Ascending aorta (tissue), 2 donors: ENCODE measurements at places on chromosomes 3 and 15.
A peak's percentile ranks its signal among the peaks of the same experiment; 100 is the strongest.

- DNase-seq = no peak
Observed at GRCh38 chr3:192929755-192930547, 12.3 kb upstream of the MB21D2 start.

DNA sequence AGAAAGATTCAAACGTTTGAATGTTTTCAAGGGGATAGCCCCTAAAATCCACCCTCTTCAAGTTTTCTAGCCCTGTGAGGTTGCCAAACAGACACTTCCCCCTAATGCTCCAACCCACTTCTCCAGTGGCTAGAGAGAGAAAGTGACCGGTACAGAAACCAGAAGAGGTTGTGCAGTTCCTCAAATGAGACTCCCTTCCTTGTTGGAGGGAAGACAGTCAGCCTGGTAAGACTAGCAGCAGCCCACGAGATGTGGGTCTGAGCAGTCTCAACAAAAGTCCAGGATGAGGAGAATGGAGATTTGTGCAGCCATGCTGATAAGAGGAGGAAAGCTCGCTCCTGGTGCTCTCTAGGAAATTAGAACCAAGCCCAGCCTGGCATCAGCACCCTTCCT is 222.8 kb upstream of the TPRG1 start:
- DNase-seq = no peak

GRCh38 chr15:82043130-82043673 is 2.6 kb downstream of the MEX3B start:
- DNase-seq = no peak

- DNase-seq = no peak
Observed at GRCh38 chr3:51718547-51719409, 11.9 kb downstream of the GRM2 start.

DNA sequence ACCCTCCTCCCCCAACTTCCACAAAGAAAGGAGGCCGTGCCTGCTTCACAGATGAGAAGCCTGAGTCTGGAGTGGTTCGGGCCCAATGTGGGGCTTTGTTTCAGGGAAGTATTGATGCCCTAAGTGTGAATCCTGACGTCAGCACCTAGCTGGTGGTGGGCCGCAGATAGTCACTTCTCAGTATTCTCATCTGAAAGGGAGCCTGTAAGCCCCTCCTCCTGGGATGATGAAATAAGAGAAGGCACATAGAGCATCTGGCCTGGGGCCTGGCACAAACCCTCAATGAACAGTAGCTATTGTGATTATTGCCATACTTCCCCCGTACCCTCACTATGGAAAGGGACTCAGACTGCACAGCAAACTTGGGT is 24.8 kb downstream of the LINGO1 start:
- no peak for DNase-seq

DNA sequence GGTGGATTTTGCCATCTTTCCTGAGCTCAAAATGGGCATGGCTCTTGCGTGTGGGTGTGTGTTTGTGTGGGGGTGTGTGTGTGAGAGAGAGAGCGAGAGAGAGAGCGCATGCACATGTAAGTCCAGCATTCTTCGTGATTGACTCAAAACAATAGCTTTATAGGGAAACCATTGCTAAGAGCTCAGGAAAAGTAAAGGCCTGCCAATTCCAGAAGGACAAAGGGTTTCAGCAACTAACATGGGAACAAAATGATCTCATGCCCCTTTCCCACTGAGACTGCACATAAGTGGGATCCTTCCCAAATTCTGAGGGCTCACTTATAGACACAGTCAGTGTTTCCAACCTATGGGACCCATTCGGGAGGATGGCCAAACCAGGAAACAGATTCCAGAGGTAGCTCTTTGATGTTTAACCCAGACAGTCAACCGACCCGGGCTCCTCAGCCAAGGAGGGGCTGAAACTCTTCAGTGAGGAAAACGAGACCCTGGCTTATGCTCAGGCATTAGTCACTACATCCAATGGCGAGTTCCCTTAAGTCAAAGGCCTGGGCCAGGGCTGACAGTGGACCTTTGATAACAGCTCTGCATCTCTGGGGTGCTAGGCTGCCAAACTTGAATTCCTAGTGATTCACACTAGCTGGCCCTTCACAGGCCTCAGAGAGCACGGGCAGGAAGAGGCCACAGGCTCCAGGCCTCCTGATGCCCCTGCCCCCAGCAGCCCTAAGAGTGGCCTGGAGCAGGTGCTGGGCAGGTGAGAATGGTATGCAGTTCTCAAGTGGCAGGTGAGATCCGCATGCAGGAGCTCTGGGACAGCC is 305.0 kb upstream of the C2CD4B start:
- no peak for DNase-seq

- DNase-seq = no peak
Observed at GRCh38 chr3:156750874-156751245, 75.3 kb upstream of the LEKR1 start.

GRCh38 chr15:58840048-58840447 is 68.9 kb downstream of the MINDY2 start:
- DNase-seq = no peak

DNA sequence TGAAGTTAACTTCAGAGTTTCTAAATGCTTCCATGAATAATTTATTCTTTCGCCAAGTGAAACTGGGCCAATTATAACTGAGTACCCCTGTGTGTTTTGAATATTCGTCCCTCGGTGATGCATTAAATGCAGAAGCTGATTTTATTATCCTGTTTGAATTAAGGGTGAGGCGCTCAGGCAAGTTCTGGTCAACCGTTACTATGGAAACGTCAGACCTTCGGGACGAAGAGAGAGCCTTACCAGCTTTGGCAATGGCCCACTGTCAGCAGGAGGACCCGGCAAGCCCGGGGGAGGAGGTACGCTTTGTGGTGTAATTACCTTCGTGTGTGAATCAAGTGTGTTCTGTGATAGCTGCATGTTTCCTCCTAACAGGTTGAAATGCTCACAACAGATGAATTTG is 239.8 kb downstream of the ITPR1 start:
- DNase-seq = peak; percentile 50

- DNase-seq = no peak
Observed at GRCh38 chr3:65493938-65494337, 544.8 kb downstream of the MAGI1 start.

GRCh38 chr3:102114264-102114979 is 265.1 kb downstream of the NFKBIZ start:
- no peak for DNase-seq

DNA sequence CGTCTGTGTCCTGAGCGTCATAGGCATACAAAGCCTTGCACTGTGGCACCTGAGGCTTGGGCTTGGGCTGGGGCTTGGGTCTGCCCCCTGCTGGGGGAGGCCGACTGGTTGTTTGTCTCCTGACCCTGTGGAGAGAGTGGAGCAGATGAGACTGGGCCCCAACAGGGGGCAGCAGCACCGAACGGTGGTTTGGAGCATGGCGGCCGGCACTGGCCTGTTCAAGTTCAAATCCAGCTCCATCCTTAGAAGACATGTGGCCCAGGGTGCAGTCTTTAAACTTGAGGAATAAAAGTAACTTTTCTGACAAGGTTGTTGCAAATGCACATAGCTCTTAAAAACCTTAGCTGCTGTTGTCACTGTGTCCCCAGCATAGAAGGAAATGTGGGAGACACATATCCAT is 33.3 kb downstream of the CCNB2 start:
- DNase-seq = no peak

GRCh38 chr3:25594007-25594502 is 70.7 kb downstream of the TOP2B start:
- no peak for DNase-seq

- no peak for DNase-seq
Observed at GRCh38 chr15:59553879-59554735, 57.5 kb upstream of the GCNT3 start.

- DNase-seq = no peak
Observed at GRCh38 chr3:96488708-96489107, 325.7 kb upstream of the EPHA6 start.

- DNase-seq = no peak
Observed at GRCh38 chr3:182393830-182394367, 399.4 kb upstream of the ATP11B start.

DNA sequence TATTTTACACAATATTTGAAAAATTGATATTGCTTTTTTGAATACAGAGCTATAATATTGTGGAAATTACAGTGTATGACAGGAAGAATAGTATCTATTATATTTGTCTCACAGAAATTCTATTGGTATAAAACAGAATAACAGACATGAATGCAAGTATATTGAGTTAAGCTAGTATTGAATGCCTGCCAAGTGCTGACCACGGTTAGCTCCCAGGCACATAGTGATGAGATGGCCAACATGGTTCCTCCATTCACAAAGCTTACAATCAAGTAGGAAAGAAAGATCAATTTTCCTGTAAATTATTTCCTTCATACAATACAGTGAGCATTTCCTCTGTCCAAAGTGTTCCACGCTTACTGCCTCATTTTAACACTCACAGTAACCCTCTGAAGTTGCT is 67.6 kb downstream of the TP63 start:
- DNase-seq = no peak

- DNase-seq = peak; percentile 79
Observed at GRCh38 chr3:172522871-172523818, at the start of gene TNFSF10. Gene TNFSF10 (minus strand): TSS chr3:172523430. CDS start chr3:172523384, 46 bp downstream.

- no peak for DNase-seq
Observed at GRCh38 chr3:140022066-140022770, 87.2 kb downstream of the CLSTN2 start.

DNA sequence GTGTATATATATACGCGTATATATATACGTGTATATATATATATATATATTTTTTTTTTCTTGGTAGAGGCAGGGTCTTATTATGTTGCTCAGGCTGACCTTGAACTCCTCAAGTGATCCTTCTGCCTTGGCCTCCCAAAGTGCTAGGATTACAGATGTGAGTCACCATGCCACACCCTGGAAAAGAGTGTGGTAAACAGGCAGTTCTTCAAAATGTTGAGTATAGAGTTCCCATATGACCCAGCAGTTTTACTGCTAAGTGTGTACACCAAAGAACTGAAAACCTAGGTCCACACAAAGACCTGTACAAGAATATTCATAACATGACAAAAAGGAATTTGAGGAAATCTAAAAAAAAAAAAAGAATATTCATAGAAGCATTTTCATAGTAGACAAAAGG is 71.8 kb upstream of the GCNT3 start:
- DNase-seq = no peak

GRCh38 chr3:100151024-100151707 is 36.9 kb upstream of the FILIP1L start:
- DNase-seq = peak; percentile 73

DNA sequence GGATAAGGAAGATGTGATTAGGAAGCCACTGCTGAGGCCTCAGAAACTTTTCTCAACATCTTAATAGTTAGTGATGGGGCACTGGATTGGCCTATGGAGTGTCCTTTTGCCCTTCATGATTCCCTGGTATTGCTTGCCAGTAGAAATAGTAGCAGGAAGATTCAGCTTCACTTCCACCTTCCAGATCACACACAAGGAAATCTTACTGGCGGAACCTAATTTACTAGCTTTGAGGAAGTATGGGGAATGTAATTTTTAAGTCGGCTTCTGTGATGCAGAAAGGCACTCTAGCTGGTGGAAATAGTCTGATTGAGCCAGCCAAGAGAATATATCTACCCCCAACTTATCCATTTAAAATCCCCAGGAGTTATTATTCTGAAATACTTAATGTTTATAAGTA is 46.5 kb downstream of the LPP start:
- no peak for DNase-seq

- DNase-seq = no peak
Observed at GRCh38 chr15:52658955-52659354, 20.2 kb downstream of the ATOSA start.

GRCh38 chr3:139945386-139945785 is 10.4 kb downstream of the CLSTN2 start:
- DNase-seq = no peak

GRCh38 chr3:131223373-131224289 is 157.9 kb upstream of the NUDT16 start:
- no peak for DNase-seq

- no peak for DNase-seq
Observed at GRCh38 chr15:75685195-75685594, 27.5 kb downstream of the CSPG4 start.

GRCh38 chr3:179603321-179603720 is 1.1 kb downstream of the MRPL47 start:
- DNase-seq = no peak

DNA sequence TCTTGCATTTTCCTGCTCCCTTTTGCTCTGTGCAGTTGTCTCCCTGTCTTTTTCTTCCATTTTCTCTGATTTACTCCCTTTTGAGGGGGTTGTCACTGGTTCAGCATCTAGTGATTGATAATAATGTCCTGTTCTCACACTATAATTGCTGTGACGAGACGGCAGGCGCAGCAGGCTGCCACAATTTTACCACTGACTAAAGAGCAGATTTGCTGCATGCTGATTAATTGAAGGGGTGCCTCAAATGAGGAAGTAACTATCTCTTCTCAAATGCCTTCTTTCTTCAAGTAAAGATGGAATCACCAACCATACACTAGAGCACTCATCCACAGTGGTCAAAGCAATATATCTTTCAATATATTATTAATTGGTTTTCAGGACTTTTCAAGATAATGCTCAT is 219.3 kb downstream of the CBLB start:
- DNase-seq = no peak

DNA sequence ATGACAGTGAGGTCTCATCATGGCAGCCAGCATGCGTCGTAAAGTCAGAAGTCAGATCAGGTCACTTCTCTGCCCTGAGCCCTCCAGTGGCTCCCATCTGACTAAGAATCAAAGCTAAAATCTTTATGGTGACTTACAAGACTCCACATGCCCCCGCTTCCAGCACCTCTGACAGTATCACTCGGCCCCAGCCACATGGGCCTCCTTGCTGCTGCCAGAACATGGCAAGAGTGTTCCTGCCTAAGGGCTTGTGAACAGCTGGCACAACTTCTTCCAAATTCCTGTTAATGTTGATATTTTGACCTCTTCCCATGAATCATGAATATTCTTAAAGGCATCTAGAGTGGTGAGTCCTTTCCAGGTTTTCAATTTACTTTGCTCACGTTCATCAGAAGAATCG is 20.5 kb downstream of the POLR2M start:
- no peak for DNase-seq

DNA sequence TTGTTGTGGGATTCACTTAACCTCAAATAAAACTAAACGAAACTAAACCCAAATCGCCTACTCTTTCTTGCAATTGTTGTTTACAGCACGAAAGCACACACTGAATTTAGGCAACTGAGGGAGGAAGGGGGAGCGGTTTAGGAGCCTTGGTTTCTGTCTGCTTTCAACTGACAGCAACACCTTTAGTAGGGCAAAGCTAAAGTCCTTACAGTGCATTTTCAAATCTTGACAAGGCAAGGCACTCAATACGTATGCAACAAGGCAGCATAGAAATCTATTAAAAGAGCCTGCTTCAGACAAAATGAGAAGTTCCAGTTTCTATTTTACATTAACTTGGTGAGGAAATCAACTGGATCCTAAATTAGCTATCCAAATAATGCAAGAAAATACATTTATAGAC is 174.6 kb downstream of the CHST2 start:
- no peak for DNase-seq
